ENCODE measurements at places on chromosomes 2 and 18.

- no peak for DNase-seq
Measured at GRCh38 chr2:2528846-2529245, 197.8 kb upstream of the MYT1L start.

DNA sequence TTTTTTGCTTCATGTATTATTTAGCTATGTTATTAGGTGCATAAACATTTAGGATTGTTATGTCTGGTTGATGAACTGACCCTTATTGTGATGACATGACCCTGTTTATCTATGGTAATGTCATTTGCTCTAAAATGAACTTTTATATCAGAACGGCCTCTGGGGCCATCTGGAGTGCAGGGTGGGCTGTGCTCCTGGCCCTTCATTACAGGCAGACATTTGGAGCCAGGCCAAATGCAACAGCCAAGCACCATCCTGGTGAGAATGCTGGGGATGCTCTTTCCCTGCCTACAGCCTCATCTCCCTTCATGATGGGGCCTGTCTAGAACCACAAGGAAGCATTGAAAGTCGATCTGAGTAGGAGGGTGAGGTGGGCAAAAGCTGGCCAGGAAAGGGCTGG, 38.0 kb downstream of the HJURP start:
- no peak for DNase-seq

GRCh38 chr18:57048351-57048750, 98.5 kb upstream of the BOD1L2 start:
- no peak for DNase-seq

DNA sequence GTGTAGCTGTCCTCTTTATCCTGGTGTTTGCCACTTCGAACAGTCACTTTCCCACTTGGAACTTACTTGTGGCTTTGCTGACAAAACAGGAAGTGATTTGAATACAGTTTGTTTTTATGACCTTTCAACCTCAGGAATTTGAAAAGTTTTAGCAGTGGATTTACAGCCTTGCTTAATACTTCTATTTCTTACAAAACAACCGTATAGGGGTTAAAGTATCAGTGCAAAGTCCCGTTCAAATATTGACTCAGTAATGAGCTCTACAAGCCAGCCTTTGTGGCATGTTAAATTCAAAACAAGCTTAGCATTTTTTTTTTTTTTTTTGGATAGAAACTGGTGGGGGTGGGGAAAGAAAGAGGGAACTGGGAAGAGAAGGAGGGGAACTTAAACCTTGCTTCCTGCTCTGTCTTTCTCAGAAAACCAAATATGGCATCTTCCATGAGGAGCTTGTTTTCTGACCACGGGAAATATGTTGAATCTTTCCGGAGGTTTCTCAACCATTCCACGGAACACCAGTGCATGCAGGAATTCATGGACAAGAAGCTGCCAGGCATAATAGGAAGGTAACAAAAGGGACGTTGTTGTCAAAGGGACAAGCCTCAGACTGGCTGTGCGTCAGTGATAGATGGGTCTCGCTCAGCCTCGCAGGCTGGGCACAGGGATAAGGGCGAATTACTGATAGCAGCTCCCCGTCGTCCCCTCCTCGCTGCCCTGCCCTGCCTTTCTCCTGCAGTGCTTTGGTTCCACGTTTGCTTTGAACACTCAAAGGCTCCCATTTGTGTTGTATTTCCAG, at the start of gene HNMT:
HNMT (plus strand) TSS at position 408 of the 793 bp plus-strand sequence; CDS start at position 427, 19 bp downstream.
- peak; percentile 29 for DNase-seq

- DNase-seq, result no peak
Measured at GRCh38 chr2:84526562-84526961, 10.3 kb downstream of the DNAH6 start.

GRCh38 chr2:44753552-44754285, 187.8 kb upstream of the SIX3 start:
- no peak for DNase-seq

DNA sequence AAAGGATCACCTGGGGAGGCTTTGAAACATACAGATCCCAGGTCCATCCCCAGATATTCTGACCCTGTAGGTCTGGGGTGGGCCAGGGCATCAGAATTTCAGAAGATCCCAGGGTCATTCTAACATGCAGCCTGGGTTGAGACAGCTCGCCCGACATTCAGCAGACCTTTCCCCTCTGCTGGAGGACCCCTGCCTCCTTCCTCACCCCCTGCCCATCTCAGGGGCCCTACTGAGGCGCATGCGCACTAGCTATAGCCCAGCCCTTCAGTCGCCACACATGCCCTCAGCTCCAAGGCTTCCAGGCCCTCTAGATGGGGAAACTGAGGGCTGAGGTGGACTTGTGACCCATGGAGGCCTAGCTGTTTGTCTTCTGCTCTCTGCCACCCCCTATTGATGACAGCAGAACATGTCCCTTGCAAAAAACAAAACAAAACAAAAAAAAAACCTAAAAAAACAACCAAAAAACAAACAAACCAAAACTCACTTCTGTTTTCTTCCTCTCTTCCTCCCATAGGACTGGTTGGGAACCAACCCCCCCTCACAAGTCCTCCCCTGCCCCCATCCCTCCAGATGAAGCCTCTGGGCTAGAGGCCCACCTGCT, 91.3 kb downstream of the ZBTB7C start:
- no peak for DNase-seq

DNA sequence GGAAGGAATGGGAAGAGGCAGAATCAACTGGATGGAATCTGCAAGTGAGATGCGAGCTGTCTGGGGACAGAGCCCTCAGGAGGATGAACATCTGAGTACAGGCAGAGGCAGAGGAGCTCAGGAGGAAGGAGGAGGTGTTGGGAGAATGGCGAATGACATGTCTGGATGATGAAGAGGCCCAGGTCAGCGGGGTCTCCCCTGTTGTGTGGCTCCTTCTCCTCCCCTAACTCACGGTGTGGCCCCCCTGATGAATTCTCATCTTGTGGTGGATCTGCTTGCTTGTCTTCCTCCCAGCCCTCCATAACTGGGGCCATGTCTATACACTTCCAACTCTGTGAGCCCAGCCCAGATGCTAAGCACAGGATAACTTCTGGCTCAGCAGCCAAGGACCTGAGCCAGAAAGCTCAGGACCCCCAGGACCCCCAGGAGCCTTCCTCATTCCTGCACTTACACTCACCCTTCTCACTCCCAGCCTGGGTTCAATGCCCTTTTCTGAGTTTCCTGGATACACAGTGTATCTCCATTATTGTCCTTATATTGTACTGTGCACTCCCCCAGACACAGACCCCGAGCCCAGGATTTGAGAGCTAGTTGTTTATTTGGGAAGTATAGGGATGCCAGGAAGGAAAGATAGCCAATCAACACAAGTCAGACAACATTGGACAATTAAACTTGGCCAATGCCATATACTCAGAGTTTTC, 678.6 kb upstream of the HS6ST1 start:
- DNase-seq, result no peak

DNA sequence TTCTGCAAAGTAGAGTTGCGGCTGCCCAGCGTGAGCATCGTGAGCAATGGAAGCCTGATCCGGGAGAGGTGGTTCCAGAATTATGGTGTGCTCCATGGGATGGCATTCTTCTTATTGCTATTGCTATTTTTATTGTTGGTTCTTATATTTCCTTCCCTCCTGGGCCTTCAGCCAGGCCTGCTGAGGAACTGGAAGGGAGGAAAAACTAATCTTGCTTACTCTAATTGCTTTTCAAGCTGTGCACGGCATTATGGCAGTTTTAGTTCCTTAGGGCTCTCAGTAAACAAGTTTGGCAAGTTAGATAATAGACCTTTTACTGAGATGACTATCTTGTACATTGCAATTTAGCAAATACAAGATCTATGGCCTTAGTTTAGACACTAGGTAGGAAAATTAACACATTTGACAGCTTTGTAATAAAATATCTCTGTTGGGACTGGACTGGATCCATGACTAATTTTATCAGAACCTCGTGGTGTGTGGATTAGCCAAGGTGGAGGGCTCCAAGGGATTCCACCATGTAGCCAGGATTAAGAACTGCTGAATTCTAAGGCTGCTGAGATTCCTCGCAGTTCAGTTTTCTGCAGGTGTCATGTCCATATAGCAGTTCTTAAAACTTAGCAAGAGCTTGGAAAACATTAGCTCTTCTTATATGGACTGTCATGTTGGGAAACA, 6.0 kb downstream of the RSAD2 start:
- DNase-seq, result no peak

GRCh38 chr18:25075783-25076182, 276.2 kb downstream of the ZNF521 start:
- no peak for DNase-seq

DNA sequence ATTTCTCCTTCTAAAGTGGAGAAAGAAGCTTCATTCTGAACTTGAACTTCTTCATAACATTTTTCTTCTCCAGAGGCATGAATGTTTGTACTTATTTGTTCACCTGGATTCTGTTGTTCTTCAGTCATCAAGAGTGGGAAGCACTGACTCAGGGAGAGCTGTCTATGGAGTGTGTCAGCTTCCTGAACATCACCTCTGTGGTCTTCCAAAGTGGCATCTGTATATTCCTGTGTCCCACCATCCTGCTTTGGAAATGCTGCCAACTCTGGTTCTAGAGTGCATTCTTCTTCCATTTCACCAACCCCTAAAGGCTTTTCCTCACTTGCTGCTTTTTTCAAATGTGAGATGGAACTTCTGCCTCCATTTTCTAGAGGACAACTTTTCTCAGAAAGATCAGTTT, 59.5 kb downstream of the TTN start:
- DNase-seq, result no peak

DNA sequence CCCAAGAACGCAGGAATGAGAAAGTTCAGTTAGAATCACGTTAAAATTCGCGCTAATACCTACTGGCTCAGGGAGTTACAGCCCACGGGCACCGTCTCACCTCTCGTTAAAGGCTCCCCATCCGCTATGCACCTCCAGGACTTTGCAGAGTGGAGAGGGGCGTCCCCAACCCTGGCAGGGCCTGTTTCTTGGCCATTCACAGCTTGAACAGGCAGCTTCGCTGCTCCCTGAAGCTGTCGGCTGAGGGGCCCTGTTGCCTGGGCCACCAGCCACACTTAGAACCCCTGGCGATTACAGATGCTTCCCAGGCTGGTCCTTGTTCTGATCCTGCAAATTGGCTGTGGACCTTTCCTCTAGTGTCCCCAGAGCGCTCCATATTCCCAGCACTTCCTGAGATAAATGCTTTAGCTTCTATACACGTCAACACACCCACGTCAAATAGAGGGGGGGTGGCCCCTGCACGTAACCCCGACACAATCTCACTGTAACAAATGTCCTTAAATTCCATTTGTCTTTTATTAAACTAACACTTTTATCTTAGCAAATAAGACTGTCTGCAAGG, 16.8 kb upstream of the SNTG2 start:
- no peak for DNase-seq

DNA sequence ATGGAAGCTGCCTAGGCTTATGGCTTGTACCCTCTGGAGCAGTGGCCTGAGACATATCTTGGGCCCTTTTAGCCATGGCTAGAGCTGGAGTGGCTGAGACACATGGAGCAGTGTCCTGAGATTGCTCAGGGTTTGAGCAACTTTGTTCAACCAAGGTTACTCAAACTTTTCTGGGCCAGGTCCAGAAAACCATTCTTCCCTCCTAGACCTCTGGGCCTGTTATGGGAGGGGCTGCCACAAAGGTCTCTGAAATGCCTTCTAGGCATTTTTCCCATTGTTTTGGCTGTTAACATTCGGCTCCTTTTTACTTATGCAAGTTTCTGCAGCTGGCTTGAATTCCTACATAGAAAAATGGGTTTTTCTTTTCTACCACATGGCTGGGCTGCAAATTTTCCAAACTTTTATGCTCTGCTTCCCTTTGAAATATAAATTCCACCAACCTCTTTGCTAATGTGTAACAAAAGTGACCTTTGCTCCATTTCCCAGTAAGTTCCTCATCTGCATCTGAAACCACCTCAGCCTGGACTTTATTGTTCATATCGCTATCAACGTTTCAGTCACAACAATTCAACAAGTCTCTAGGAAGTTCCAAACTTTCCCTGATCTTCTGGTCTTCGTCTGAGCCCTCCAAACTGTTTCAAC, 84.9 kb upstream of the MAP4K3 start:
- DNase-seq, result no peak

DNA sequence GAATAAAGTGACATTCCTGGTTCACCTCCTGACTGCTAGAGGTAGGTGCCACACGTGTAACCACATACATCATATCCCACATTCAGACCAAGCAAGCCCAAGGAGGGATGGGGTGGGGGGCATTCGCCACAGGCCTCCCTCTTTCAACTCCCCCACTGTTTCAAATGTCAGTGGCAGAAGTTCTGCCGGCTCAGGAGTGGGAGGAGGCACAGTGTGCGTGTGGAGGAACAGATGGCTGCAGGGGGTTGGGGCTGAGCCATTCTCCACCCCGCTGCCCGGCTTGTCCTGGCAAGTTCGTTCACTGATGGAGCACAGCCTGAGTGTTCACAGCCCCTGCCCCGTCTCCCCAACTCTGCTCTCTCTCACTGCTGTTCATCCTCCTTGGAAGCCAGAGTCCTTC, 75.4 kb upstream of the TANC1 start:
- no peak for DNase-seq

DNA sequence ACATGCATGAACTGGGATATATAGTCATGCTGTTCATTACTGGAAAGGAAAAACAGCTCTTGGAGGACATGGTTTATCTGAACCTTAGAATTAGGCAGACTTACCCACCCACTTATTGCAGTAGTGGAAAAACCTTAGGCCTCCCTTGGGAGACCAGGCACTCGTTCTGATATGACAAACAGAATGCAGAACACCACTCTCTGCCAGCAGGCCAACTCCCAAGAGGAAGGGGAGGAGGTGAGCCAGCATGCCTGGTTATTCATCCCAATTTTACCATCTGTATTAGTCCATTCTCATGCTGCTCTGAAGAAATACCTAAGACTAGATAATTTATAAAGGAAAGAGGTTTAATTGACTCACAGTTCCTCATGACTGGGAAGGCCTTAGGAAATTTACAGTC, 17.5 kb downstream of the C18orf63 start:
- no peak for DNase-seq

DNA sequence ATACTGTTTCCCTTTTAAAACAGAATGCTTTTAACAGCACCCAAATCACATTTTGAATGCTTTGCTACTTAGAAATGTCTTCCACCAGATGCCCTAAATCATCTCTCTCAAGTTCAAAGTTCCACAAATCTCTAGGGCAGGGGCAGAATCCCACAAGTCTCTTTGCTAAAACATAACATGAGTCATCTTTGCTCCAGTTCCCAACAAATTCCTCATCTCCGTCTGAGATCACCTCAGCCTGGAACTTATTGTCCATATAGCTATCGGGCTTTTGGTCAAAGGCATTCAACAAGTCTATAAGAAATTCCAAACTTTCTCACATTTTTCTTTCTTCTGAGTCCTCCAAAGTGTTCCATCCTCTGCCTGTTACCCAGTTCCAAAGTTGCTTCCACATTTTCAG, 1374.5 kb upstream of the NXPH2 start:
- no peak for DNase-seq

DNA sequence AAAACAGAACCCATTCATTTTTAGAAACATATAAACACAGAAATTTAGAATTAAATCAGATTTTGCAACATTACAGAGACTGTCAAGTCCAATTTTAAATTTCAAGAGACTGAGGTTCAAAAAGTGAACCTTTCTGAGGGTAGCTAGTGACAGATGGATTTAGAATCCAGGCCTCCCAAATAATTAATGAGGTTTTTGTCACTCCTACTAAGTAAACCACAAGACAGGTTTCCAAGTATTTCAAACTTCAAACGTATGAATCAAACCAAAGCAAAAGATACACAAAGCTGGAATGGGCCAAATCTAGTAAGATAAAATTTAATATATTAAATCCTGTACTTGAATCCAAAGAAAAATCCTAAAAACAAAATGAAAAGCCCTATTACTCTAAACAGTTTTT, 25.3 kb downstream of the PPP4R3B start:
- no peak for DNase-seq

Data from progenitor cell of endocrine pancreas (in vitro differentiated cells).